T-cell (primary cell): ENCODE measurements at places on chromosomes 4 and X. TPM values are rescaled to one million over a fixed set of nuclear protein-coding genes. Genes with fewer than 3 reads are reported as not detected.

DNA sequence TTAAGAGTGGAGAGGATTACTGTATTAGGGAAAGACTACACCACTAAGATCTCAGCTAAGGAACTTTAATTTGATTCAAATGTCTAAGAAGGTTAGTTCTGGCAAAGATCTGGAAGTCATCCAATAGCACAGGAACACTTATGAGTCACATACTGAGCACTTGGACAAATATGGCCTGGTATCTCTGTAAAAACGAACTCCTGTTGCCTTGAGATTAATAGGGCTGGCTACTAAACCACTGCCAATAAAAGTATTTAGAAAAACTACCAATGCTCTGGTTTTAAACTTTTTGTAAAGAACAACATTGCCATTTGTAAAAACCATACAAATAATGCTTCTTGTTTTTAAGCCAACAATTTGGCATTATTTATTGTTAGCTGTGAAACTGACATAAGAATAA is 70.5 kb downstream of the SEC24D start:
- no peak for DNase-seq
- H3K4me3 ChIP-seq, result no peak overlapping the region
- no peak overlapping the region for H3K27ac ChIP-seq
- no peaks in the 10 kb centered on the region for H3K4me1 ChIP-seq
- H3K36me3 ChIP-seq, result no peaks in the 10 kb centered on the region

DNA sequence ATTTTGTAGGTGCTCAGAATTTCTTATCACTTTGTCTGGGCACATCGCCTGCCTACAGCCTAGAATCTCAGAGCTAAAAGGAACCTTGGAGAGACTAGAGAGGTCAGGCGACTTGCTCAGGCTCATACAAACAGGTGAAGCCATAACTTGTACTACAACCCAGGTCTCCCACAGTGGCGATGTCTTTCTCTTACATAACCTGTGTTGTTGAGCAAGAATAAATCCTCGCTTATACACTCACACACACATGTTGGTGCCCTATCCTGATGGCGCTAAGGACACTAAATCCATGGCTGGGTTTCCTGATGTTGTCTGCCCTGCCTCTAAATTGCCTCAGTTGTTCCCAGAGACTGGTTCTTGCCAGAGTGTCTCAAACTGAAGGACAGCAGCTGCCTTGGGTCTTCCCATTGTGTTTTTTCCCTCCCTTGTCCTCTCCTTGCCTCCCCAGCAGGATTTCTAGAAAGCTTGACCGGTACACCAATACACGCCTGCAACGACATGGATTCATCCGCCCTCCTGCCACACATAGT is 1.6 kb downstream of the TSC22D3 start:
- H3K4me1 ChIP-seq, result peaks cover 22% of the 10 kb centered on the region
- no peaks in the 10 kb centered on the region for H3K36me3 ChIP-seq
- H3K27ac ChIP-seq, result no peak overlapping the region
- no peak overlapping the region for H3K4me3 ChIP-seq

The IL2RG gene
- 306 TPM for total RNA-seq

DNA sequence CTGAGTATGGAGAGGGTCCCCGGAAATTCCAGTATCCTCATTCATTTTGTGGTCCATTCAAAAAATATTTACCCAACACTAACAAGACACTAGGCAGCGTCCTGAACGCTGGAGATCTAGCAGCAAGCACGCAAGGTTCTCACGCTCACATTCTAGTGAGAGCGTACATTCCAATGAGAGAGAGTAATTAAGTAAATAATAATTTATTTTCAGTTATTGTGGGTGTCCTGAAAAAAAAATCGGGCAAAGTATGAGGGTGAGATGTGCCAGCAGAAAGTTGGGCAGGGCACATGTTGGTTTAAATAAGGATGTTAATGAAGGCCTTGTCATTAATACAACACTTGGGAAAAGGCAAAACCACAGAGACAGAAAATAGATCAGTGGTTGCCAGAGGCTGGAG is 4.0 kb upstream of the TMEM156 start:
- DNase-seq, result no peak
- H3K27me3 ChIP-seq, result no peaks in the 10 kb centered on the region
- H3K27ac ChIP-seq, result no peak overlapping the region

The PASD1 gene
- total RNA-seq, result not detected

The PNMA3 gene
- 9.0 TPM for total RNA-seq

DNA sequence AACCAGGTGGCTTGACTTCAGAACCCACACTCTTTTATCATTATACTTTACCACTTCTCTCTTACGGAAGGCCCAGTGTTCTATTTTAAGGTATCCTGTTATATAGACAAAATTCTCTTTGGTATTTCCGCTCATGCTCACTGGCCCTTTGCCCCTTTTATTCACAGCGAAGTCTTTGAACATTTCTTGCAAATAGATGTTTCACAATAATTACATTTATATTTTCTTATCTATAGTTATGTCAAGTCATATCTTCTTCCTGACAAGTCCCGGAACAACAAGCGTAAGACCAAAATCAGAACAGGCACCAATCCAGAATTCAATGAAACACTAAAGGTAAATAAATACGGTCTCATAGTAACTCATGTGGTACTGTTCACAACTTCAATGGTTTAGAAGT is 102.0 kb downstream of the SYTL5 start:
- DNase-seq, result no peak
- no peaks in the 10 kb centered on the region for H3K27me3 ChIP-seq
- no peak overlapping the region for H3K4me3 ChIP-seq
- no peak overlapping the region for H3K27ac ChIP-seq
- no peaks in the 10 kb centered on the region for H3K4me1 ChIP-seq

The ZNF157 gene
- total RNA-seq, result 0.95 TPM

GRCh38 chr4:22778547-22779163 is 85.9 kb downstream of the GBA3 start:
- DNase-seq, result no peak
- no peaks in the 10 kb centered on the region for H3K27me3 ChIP-seq
- no peaks in the 10 kb centered on the region for H3K4me1 ChIP-seq
- no peaks in the 10 kb centered on the region for H3K36me3 ChIP-seq
- H3K27ac ChIP-seq, result no peak overlapping the region

GRCh38 chrX:19576742-19577141 is 61.4 kb upstream of the MAP3K15 start:
- H3K4me1 ChIP-seq, result no peaks in the 10 kb centered on the region
- no peak overlapping the region for H3K27ac ChIP-seq
- H3K4me3 ChIP-seq, result no peak overlapping the region
- no peak for DNase-seq
- peaks cover 7% of the 10 kb centered on the region for H3K36me3 ChIP-seq

DNA sequence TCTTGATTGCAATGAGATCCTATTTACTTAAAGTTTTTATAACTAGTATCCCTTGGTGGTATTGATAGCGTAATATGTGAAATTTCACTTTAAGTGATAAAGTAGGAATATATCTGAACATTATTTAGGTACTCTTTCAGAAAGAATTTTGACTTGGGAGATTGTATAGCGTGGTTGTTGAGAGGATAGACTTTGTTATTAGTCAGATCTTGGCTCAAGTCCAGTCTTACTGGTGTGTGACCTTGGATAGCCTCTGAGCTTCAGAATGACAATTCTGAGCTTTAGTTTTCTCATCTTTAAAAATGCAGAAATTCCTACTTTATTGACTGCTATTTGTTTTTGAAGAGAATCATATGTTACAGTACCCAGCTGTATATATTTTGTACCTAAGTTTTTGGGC is 32.6 kb downstream of the DCK start:
- no peaks in the 10 kb centered on the region for H3K4me1 ChIP-seq
- H3K36me3 ChIP-seq, result peaks cover 37% of the 10 kb centered on the region
- H3K27ac ChIP-seq, result no peak overlapping the region
- no peak overlapping the region for H3K4me3 ChIP-seq

GRCh38 chrX:126836186-126836585 is 16.7 kb downstream of the PRR32 start:
- H3K27me3 ChIP-seq, result no peaks in the 10 kb centered on the region
- H3K4me3 ChIP-seq, result no peak overlapping the region
- DNase-seq, result no peak
- H3K27ac ChIP-seq, result no peak overlapping the region

DNA sequence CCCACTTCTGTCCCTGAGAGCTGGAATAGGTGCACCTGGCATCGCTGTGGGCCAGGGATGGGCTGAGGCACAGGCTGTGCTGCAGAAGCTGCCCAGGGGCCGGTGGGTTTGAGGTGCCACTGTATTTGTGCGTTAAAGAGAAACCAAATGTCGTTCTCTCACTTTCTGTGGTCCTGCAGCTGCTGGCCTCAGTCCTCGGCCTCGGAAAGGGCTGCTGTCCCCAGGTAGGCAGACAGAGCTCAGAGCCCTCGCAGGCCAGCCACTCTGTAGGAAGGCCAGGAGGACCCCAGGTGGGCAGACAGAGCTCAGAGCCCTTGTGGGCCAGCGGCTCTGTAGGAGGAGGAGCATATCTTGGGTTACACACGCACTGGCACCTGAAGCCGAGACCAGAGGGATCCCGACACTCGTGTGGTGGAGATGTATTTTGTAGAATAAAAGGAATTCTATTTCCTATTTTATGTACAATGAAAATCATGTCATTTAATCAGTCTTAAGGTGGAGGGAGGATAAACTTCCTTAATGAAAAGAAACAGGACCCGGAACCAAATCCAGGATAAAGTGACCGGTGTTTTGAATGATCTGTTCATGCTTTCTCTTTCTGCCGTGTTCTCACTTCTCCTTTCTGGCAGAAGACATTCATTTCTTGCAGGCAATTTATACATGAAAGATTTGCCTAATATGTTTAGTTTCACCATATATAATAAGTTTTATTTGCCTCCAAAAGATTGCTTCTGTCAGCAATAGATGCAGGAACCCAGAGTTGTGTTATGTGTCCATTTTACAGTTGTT is 54.4 kb upstream of the HGFAC start:
- H3K36me3 ChIP-seq, result no peaks in the 10 kb centered on the region
- no peak for DNase-seq
- H3K27me3 ChIP-seq, result peaks cover 34% of the 10 kb centered on the region
- H3K27ac ChIP-seq, result no peak overlapping the region

The LNX1 gene
- total RNA-seq, result not detected
